Tongue (tissue), 3 donors: ENCODE measurements at places on chromosomes 7 and 10. TPM values are rescaled to one million over a fixed set of nuclear protein-coding genes. Genes with fewer than 3 reads are reported as not detected.

GRCh38 chr10:13472359-13472758, 56.5 kb downstream of the BEND7 start:
- DNase-seq, result no peak

GRCh38 chr10:105017116-105017515, 376.0 kb downstream of the SORCS3 start:
- no peak for DNase-seq

- DNase-seq, result no peak
Measured at GRCh38 chr10:13337827-13338196, 10.3 kb downstream of the SEPHS1 start.

DNA sequence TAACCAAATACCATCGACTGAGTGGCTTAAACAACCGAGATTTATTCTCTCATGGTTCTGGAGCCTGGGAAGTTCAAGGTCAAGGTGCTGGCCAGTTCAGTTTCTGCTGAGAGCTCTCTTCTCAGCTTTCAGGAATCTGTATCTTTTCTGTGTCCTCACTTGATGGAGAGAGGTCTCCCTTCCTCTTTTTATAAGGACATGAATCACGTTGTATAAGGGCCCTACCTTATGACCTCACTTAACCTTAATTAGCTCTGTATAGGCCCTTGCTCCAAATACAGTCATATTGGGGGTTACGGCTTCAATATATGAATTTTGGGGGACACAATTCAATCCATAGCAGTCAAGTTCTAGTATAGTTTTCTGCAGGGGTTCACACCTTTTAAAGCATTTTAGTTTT, 135.2 kb upstream of the ADO start:
- no peak for DNase-seq

The LBX1 gene
- 5.6 TPM for total RNA-seq
